ENCODE measurements at places on chromosomes 3 and 15.

GRCh38 chr3:94167796-94168195 is 104.9 kb downstream of the NSUN3 start:
- no peak for DNase-seq

DNA sequence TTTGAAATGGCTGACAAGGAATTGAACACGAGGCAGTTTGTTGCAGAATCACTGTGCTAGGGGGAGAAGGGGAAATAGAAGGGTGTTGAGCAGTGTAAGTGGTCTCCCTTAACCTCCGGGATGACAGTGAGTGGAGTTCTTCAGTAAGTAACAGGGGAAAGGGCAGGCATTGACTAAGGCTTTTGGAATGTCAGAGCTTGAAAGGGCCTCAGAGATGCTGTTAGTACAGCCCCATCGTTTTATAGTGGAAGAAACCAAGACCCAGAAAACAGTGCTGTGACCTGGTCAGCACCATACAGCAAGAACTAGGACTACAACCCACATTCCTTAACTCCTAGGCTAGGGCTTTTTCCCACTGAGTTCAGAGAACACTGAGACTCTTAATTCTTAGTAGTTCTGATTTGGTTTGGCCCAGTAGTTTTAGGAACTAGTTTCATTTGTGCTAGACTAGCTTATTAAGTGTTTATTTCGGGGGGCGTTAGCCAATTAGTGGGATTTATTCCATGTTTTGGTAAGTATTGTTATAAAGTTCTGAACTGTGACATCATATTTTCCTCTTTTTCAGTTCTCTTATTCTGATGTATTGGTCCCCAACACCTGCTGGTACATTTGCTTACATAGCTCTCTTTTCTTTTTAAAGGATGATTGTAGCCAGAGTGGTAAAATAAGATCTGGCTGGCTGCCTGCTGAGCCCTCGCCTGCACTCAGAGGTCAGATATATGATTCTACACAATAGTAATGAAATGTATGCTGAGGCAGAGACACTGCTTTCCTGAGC is 34.2 kb downstream of the RAB11A start:
- no peak for DNase-seq

DNA sequence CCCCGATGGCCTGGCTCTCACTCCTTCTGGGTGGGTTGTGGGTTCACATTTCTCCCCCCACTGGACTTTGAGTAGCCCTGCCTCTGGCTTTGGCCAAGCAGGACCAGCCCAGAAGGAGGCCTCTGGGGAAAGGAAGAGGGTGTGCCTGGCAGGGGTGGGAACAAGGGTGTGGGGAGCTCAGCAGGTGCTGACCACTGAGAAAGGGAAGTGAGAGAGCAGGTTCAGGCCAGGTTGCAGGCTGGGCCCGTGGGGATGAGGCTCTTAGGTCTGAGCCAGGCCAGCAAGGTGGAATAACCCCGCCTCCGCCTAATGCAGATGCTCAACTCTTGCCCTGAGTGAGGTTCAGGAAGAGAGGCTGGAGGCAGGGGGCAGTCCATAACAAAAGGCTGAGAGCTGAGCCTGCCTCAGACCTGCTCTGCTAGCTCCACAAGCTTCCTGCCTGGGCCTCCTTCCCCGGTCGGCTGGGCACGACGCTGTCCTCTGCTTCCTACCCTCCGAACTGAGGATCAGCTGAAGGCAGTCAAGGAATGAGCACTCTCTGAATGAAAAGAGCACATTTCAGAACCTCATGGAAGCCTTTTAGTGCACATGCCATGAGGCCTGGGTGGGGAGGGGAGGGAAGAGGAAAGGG is 82.7 kb downstream of the TLE3 start:
- DNase-seq = no peak

GRCh38 chr15:63405159-63405558 is 23.5 kb upstream of the CA12 start:
- no peak for DNase-seq

Data from activated CD4-positive, alpha-beta T cell treated with anti-CD3 and anti-CD28 coated beads for 1 hour (primary cell).